ENCODE measurements at places on chromosomes 7 and 10.
A peak's percentile ranks its signal among the peaks of the same experiment; 100 is the strongest.

DNA sequence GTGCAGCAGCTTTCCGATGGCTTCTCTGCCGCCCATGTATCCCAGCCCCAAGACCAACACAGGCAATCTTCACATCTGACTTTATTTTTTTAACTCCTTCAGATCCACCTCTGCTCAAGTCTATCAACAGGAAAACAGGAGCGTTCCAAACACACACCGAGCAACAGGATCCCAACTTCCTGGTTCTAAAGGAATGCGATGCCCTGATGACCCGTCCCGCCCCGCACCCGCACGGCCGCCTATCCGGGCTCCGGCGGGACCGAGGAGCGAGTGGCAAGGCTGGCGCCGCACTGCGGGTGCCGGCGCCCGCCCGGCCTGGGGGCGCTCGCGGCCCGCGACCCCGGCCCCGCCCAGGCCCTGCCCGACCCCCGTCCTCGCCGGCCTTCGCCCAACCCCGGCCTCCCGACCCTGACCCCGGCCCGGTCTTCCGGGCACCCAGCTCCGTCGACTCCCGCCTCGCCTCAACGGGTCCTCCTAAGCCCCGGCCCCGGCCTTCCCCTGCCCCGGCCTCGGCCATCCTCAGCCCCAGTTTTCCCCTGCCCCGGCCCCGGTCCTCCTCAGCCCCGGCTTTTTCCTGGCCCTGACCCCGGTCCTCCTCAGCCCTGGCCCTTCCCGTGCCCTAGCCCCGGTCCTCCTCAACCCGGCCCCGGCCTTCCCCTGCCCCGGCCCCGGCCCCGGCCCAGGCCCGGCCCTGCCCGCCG, 730 bp downstream of the LARP4B start:
- peak; percentile 14 for DNase-seq

DNA sequence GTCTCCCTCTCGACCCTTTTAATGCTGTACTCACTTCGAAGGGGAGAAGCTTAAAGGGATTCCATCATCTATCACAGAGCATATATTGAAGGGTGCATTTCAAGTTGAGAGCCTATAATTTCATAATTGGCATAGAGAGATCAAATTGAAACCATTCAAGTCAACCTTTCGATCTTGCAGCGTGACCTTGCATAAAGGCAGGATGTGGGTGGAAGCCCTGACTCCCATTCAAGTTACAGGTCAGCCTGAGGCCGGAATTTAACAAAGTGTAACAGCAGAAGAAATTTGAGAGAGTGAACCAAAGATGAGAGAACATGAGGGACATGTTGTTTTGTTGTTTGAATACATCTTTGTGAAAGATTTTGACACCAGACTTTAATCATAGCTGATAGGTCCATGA, 195.3 kb upstream of the TPK1 start:
- no peak for DNase-seq

- peak; percentile 34 for DNase-seq
Observed at GRCh38 chr10:101467286-101467770, 113.4 kb downstream of the BTRC start.

DNA sequence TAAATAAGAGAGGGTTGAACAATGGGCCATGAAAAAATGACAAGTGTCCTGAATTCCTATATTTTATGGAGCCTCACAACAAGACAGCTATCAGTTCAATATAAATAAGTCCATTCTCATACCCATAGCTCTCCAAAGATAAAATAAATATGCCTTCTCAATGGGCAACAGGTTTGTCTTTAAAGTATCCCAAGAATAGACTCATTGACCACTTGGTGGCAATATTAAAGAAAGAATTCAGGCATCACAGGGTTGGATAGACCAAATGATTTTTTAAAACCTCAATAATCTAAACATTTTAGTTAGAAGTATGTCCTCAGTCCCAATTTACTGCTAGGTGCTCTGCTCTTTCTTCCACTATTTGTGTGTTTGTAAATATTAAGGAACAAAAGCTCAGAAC, 165.1 kb upstream of the WNT16 start:
- DNase-seq, result no peak

GRCh38 chr7:132544025-132544424, 32.2 kb downstream of the PLXNA4 start:
- DNase-seq, result no peak

DNA sequence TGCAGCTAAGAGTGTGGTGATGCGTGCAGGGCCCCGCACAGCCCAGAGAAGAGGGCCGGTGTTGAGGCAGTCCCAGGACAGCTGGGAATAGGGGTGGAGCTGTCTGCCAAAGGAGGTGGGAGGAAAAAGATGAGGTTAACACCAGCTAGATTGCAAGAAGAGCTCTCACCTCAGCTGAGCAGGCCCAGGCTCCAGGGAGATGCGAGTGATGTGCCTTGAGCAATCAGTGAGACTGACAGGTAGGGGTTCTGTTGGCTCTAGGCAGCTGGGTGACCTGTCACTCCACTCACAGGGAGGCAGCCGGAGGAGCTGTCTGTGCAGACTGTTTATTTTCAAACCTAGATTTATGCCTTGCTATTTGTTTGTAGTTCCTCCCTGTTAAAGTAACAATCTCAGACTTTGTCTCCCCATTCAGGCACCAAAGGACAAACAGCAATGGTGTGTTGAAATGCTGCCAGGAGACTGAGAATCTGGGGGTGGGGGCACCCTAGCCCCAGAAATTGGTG, 205.1 kb upstream of the CXCL12 start:
- no peak for DNase-seq

GRCh38 chr7:150371131-150371995, 2.7 kb downstream of the REPIN1 start:
- DNase-seq, result no peak

DNA sequence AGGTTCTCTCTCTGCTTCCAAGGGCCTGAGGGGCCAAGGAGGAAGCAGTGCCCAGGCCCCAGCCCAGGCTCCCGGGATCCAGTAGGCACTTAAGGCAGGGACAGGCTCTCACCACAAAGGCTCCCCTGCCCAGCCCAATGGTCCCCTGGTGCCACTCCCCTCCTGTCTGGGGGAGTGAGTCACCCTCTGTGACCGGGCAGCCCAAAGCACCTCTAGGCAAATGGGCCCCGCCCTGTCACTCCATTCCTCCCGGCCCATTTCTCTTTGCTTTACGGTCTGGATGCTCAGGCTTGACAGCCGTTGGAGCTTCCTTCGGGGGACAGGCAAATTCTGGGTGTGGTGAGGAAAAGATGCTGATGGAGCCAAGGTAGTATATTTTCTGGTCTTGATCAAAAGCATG, at the start of gene CALHM3:
Gene CALHM3 (minus strand): TSS at position 106 of the 400 bp plus-strand sequence. CDS start 208 bp downstream, outside the sequence.
- no peak for DNase-seq

DNA sequence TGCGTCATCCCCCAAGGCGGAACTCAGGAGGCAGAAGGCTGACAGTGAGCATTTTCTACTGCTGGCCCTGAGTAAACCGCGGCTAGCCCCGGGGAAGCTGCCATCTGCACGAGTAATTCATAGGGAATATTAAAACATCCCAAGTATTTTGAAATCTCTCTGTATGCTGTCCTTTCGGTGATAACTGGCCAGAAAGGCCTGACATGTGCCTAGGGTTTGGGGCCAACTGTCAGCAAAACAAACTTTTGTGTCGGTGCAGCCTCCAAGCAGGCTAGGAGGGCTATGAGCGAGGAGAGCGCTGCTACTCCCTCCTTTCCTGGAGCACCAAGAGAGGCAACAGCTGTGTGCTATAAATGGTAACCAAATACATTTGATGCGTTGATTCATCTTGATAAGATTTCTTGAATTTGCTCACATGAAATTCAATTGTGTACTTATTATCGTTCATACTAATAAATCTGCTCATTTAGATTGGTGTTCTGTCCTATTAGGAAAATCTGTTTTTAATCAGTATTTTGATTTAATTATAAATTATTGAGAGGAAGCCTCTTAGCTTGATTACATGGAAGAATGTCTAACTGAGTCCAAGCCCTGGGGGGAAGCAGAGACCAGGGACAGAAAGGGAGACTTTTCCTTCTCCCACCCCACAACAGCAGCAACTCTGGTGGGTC, 124.4 kb upstream of the NPS start:
- no peak for DNase-seq

GRCh38 chr10:112755446-112756234, 194.4 kb upstream of the TCF7L2 start:
- no peak for DNase-seq

GRCh38 chr7:108112683-108113082, 17.5 kb downstream of the LAMB4 start:
- DNase-seq, result no peak

- peak; percentile 62 for DNase-seq
Observed at GRCh38 chr10:110209926-110210673, 2.7 kb downstream of the MXI1 start.

DNA sequence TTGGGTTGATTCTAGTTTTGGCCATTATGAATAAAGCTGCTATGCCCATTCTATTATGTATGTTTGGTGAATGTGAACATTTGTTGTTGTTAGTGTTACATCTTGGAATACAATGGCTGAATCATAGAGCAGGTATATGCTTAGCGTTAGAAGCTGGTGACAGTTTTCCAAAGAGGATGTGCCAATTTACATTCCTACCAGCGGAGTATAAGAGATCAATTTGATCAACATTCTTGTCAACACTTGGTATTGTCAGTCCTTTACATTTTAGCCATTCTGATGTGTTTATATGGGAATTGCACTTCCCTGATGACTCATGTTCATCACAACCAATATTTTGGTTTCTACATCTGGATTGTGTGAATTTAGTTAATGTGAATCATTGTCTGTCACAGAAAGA, 37.8 kb upstream of the COBL start:
- no peak for DNase-seq

DNA sequence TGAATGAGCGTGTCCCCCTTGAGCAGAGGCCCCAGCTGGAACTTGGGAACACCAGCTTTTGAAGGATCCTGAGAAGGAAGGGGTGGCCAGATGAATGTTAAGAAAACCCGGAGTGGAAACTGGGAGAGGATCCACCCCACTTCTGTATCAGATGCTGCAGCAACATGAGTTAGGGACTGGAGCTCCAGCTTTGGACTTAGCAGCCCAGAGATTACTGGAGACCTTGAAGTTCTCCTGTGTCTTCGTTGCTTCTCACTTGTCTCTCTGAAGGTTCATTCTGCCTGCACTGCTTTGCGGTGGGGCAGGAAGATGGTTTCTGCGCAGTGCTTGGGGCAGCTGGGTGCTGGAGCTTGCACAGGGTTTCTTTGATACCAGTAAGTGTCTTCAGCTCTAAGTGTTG, 9.3 kb downstream of the TMEM248 start:
- no peak for DNase-seq

GRCh38 chr10:75444781-75445386, 13.5 kb downstream of the LRMDA start:
- no peak for DNase-seq

GRCh38 chr7:36777062-36777461, 52.8 kb upstream of the AOAH start:
- peak; percentile 11 for DNase-seq

GRCh38 chr10:86757113-86757972, 924 bp downstream of the BMPR1A start:
- DNase-seq, result peak; percentile 3

- DNase-seq, result no peak
Observed at GRCh38 chr10:71632200-71632820, 87.3 kb downstream of the C10orf105 start.

DNA sequence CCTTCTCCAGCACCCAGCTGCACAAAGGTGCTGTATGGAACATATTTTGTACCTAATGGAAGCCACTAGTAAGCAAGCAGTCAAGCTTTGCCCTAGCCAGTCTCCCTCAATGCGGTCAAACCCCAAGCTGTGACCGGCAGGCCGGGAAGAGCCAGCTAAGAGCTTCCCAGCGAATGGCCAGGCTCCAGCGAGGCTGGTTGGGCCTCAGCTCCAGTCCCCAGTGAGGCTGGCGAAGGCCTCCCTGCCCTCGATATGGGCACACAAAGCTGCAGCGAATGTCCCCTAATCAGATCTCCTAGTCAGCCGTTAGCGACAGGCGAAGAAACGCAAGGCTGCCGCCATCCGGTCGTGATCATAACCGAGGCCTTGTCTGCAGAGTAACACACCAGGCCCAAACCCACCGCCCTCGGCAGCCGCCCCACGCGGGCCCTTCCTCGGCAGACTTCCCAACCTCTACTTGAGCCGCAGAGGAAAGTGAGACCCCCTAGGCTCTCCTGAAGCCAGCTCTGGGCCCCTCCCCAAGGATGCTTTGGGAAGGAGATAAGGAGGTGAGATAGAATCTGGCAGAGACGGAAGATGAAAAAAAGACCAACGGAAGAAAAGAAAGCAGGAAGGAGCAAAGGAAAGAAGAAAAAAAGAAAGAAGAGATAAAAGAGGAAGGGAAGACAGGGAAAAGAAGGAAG, 3.1 kb upstream of the HOXA9 start:
- DNase-seq, result no peak
